ENCODE measurements at places on chromosomes 7 and 10. TPM values are rescaled to one million over a fixed set of nuclear protein-coding genes. Genes with fewer than 3 reads are reported as not detected.

ZNF777 gene
- total RNA-seq = 10.4 TPM

DNA sequence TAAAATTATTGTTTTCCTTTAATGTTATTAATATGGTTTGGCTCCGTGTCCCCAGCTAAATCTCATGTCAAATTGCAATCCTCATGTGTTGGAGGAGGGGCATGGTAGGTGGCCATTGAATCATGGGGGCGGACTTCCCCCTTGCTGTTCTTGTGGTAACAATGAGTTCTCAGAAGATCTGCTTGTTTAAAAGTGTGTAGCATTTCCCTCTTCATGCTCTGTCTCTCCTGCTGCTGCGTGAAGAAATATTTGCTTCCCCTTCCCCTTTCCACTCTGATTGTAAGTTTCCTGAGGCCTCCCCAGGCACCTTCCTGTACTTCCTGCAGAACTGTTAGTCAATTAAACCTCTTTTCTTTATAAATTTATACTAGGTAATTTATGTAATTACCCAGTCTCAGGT, 27.5 kb downstream of the VIM start:
- no peak for DNase-seq

- DNase-seq = no peak
Measured at GRCh38 chr7:156625580-156625979, 15.0 kb upstream of the RNF32 start.

DNA sequence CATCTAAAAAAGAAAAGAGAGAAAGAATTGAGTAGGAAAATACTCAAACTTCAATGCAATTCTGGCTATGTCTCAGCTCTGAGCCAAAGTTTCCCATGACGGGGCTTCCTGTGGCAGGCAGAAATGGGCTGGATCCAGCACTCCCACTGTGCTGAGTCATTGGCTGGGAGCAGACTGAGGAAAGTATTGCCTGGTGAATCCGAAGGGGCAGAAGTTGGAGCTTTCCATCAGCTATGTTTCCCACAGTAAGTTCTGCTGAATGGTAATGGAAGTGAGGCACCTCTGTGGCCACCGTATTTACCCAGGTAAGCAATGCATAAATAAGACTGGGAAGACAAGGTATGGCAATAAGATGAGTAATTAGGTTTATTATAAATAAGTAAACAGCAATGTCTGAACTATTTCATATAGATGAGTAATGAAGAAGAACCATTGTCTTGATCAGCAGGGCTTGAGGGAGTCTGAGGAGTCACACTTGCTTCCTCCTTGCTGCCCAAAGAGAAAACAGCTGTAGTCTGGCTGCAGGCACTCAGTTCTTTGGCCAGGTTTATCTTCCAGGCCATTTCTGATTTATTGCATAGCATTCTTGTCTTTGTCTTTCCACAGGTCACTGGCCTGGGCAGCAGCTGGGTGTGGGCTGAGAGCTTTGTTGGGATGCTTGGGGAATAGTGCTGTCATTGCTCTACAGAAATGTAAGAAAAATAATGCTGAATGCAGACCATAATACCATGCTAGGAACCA, 255.3 kb downstream of the DNAJB9 start:
- peak; percentile 62 for DNase-seq

DNA sequence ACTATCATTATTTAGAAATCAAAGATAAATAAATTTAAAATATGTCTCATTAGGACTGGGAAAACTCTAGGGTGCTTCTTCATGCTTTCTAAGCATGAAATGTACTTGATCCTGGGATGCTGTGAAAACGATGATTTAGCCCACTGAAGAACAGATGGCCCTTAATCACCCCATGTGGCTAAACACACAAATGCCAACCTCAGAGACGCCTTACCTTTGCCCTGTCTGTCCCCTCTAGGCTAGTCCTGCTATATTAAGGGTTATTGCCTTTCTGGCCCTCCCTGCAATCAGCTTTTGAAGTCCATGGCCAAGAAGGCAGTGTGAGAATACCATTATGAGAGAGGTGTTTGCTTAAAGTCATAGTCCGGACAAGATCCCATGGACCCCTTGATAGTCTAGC, 217.2 kb downstream of the TWIST1 start:
- no peak for DNase-seq

EIF4EBP2 gene
- total RNA-seq = 34.8 TPM

DNA sequence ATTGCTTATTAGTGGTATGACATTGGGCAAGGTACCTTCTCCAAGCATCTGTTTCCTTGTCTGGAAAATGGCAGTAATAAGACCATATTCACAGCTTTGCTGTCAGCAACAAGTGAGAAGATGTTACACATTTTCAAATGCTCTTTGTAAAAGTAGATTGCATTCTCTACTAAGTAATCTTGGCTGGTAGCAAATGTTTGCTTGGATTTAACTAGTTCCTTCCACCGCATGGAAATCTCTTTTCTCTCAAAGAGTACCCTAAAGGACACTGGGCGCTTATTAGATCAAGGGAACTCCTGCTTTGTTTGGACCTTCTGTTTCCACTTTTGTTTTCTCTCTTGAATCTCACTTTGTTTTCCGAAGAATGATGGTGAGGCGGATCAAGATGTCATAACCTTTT, 185.2 kb upstream of the BMPER start:
- no peak for DNase-seq

- DNase-seq = peak; percentile 88
Measured at GRCh38 chr7:22730921-22731654, 4.1 kb downstream of the IL6 start.

- peak; percentile 17 for DNase-seq
Measured at GRCh38 chr7:132464740-132465139, 111.5 kb downstream of the PLXNA4 start.

IFIT3 gene
- 10.9 TPM for total RNA-seq

DHTKD1 gene
- 8.2 TPM for total RNA-seq

- no peak for DNase-seq
Measured at GRCh38 chr7:118836933-118837332, 612.4 kb downstream of the ANKRD7 start.

- peak; percentile 80 for DNase-seq
Measured at GRCh38 chr7:85554236-85555178, 367.7 kb upstream of the SEMA3D start.

DNA sequence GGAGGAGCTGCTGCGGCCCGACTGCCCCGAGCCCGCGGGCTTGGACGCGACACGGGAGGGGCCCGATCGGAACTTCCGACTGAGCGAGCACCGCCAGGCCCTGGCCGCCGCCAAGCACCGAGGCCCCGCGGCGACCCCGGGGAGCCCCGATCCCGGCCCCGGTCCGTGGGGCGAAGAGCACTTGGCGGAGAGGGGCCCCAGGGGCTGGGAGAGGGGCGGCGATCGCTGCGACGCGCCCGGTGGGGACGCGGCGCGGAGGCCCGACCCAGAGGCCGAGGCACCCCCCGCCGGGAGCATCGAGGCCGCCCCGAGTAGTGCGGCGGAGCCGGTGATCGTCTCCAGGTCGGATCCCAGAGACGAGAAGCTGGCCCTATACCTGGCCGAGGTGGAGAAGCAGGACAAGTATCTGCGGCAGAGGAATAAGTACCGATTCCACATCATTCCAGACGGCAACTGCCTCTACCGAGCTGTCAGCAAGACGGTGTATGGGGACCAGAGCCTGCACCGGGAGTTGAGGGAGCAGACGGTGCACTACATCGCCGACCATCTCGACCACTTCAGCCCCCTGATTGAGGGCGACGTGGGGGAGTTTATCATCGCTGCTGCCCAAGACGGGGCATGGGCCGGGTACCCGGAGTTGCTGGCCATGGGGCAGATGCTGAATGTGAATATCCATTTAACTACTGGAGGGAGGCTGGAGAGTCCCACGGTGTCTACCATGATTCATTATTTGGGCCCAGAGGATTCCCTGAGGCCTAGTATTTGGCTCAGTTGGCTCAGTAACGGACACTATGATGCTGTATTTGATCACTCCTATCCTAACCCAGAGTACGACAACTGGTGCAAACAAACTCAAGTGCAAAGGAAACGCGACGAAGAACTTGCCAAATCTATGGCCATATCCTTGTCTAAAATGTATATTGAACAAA, 1.4 kb downstream of the OTUD1 start:
- peak; percentile 85 for DNase-seq

Data from GM23248 (cell line).